NCI-H460 (cell line): ENCODE measurements at places on chromosomes 13 and 19. TPM values are rescaled to one million over a fixed set of nuclear protein-coding genes. Genes with fewer than 3 reads are reported as not detected.

The PRODH2 gene
- total RNA-seq = not detected in 2 replicates

DNA sequence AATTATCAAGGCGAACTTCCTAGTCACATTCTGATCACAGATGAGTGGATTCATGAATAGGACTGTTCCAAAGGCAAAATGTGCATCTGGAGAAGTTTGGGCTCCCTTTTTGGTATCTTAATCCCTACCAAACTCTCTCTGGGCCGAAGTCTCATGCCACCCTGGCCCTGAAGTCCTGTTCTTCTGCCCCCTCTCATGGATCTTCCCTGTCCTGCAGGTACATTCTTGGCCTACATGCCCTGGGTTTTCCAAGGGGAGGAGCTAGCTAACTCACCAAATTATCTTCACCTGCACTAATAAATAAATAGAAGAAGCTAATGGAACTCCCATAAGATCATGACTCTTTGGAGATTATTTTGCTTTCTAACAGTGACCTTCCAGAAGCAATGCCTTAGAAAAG is 50.3 kb downstream of the SERTM1 start:
- DNase-seq = no peak

The RHPN2 gene
- total RNA-seq = 6.0 and 8.0 TPM in 2 replicates

GRCh38 chr13:67101730-67102467 is 128.2 kb downstream of the PCDH9 start:
- no peak for DNase-seq

GRCh38 chr19:374183-374885 is 29.7 kb upstream of the MIER2 start:
- DNase-seq = no peak

The PEX11G gene
- total RNA-seq = 1.5 and 2.1 TPM in 2 replicates

The KIR3DL1 gene
- total RNA-seq = not detected in 2 replicates

DNA sequence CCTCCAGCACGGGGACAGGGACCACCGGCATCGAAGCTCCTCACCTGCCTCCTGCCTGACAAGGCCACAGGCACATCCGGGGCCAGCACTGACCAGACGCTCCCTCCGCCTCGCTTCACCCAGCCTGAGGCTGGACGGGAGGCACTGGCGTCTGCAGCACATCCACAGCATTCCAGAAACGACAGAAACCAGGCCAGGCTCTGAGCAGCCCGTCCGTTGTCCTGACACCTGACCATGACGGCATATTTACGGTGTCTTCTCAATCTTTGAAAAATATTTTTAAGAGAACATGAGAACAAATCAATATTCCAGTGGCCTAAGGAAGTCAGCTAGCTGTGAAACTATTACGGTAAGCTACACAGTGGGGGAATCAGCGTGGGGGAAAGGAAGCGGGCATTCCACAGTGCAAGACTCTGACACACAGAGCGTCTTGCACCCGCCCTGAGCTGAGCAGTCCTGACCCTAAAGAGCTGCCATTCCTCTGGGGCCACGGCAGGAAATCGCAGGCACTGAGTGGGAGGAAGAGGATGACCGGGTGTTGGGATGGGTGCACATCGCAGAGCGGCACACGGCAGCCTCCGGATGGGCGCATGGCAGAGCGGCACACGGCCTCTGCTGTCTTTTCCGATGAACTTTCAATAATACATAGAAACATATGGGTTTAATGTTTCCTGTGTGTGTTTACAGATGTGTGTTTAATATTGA is 26.8 kb downstream of the RASA3 start:
- no peak for DNase-seq

DNA sequence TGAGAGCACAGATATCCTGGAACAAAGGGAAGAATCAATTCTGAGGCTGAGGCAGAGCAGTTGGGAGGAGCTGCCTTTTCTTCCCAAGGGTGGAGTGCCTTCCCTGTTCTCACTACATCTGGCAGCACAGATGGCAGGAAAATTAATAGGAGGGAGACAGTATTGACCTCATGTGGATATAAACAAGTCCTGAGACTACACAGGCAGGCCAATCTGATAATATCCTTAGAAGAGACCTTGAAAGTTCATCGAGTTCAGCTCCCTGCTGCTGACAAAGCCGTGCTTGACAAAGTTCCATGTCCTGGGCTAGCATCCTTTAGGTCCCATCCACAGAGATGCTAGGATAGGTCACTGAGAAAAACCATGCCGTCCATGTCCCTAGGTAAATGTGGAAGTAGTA is 1451.5 kb downstream of the EFNB2 start:
- DNase-seq = no peak

DNA sequence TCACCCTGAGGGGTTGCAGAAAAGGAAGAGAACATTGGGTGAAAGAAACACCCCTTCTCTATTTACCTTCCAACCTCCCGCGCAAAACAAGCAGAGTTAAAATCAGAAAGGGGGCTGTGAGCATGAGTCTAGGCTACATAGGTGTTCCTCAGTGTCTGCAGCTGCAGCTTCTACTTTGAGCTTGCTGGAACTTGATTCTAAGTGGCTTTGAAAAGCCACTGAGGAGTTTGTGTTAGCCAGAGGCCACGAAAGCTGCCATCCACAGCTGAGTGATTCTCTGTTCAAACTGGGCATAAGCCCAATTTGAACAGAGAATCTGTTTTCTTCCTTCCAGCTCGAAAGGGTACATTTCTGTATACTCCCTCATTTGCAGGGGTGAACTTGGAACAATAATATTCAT is 343.9 kb downstream of the PCDH9 start:
- no peak for DNase-seq

- DNase-seq = no peak
Measured at GRCh38 chr13:19861762-19862161, 1.7 kb downstream of the ZMYM5 start.

The CTXN1 gene
- total RNA-seq = 1.4 and 1.7 TPM in 2 replicates

GRCh38 chr13:27907121-27907787 is 12.5 kb upstream of the PDX1 start:
- DNase-seq = no peak

The UBE2L5 gene
- not detected in 2 replicates for total RNA-seq

DNA sequence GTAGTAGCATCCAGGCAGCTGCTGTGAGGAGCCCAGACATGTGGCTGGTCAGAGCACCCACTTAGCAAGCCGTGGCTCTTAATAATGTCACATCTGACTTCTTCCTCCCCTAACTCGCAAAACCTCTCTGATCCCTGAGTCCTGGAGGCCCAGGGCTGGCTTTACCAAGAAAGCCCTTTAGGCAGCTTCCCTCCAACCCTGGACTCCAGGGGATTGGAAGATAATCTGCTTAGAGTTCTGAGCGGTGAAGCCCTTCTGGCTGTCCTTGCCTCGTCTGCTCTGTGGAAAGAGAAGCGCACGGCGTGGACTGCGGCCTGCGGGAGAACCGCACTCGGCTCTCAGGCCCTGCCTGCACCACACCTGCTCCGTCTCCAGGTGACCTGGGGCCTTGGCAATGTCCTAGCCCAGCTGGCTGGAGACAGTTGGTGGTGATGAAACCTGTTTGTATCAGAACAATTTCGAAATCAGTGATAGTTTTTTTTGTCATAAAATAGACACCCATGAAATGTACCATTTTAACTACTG is 64.5 kb upstream of the MCF2L start:
- no peak for DNase-seq

DNA sequence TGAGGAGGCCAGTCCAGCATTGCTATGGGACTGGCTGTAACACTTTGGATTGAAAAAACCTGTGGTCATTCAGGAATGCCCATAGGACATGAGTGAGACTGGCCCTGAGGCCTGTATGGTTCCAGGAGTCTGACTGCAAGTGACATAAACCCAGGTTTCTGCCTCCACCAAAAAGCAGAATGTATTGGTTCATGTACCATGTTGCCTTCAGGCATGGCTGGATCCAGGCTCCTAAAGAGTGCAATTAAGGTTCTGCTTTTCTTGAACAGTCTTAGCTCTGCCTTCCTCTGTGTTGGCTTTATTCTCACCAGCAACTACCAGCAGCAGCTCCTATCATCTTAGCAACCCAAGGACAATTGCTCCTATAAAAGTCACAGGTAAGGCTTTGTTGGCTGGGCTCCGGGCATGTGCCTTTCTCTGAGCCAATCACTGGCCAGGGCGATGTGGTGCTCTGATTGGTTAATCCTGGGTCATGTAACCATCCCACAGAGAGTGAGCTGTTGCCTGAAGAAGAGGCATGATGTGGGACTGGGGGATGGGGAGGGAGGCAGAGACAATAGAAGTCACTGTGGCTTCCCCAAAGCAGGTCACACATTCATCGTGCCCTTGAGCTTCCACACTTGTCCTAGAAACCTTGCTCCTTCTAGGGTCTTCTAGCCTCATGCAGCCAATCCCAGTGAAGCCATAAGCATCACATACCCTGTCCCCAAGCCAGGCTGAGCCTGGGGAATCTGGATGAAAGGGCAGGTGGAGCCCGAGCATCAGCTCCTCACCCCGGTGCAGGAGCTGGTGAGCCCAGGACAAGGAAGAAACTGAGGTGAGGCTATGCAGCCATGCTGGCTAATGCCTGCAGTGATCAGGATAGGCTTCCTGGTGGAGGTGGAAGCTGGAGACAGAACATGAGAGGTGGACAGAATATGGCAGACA is 123.9 kb downstream of the URI1 start:
- DNase-seq = no peak

The CBLC gene
- total RNA-seq = not detected in 2 replicates
